ENCODE measurements at places on chromosomes 3 and 15.

DNA sequence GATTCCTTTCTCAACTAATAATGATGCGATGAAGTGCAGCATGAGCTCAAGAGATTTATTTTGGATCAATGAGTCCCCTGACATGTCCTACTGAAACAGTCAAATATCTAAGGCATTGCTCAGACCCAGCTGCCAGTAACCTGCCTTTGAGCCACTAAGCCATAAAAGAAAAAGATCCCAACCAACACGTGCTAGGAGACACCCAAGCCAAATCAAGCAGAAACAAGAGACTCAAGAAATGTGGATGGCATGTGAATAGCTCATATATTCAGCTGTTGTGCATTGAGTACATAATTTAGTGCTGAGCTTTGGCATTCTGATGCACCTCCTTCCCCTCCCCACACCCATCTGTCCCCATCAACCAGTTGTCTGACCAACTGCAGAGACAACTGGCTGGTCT, 29.2 kb downstream of the GJD2 start:
- DNase-seq = no peak

DNA sequence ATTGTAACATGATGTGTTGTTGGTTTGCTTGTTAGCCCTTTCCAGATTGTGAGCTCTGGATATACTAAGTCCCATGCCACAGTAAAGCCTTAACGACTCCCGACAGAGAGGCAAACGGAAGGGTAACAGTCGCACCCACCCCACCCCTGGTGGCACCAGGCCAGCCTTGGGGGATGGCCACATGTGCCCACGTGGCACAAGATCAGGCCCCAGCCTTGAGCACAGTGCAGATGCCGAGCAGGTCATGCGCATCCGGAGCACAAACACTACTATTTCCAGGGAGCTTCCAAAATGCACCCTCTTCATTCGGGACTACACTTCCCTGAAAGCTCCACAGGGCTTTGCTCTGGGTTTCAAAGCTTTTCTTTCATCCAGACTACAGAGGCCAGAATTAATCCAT, 10.7 kb upstream of the HPS3 start:
- no peak for DNase-seq

DNA sequence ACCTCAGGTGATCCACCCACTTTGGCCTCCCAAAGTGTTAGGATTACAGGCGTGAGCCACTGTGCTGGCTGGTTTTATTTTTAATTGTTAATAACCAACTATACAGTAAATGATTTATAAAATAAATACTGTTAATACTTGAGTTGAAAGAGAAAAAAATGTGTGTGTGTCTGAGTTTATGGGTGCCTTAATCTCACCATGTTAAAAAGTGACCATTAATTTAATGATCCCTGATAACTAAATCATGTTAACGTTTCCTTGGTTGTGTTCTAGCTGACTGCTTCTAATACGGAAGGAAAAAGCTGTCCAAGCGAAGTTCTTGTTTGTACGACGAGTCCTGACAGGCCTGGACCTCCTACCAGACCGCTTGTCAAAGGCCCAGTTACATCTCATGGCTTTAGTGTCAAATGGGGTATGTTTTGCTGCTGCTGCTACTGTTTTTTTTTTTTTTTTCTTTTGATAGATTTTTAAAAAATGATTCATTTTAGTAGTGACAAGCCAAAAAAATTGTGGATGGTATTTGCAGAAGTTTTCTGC, 113.5 kb downstream of the GHSR start:
- DNase-seq = no peak

DNA sequence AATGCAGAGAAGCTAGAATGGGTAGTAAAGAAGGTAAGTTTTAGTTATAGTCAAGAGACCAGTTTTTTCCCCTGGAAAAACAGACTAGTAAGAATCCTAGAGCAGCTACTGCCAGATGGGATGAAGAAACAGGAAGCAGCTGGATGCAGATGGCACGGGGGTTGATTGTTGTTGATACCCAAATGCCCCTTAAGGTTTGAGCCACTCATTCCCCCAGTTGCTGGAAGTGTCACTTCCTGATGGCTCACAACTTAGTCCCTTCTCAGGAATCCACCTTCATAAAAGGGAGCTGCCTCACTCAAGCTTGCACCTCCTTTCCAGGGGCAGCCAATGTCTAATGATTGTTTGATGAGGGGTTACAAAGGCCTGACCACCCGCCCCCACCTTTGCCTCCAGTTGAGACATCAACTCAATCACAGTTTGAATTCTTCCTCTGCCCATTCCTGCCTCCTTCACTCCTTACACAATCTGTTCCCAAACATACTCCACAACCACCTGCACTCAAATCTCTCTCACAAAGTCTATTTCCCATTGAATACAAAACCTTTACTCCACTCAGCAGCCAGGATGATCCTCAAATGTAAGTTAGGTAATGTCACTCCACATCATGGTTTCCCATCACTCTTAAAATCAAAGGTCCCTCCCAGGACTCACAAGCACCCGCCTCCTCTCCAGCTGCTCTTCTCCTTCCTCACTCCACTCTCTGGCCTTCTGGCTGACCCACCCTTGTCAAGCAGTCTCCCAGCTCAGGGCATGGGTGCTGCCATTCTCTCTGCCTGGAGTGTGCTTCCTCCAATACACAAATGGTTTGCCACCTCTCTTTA, 450.1 kb upstream of the THBS1 start:
- DNase-seq = no peak

DNA sequence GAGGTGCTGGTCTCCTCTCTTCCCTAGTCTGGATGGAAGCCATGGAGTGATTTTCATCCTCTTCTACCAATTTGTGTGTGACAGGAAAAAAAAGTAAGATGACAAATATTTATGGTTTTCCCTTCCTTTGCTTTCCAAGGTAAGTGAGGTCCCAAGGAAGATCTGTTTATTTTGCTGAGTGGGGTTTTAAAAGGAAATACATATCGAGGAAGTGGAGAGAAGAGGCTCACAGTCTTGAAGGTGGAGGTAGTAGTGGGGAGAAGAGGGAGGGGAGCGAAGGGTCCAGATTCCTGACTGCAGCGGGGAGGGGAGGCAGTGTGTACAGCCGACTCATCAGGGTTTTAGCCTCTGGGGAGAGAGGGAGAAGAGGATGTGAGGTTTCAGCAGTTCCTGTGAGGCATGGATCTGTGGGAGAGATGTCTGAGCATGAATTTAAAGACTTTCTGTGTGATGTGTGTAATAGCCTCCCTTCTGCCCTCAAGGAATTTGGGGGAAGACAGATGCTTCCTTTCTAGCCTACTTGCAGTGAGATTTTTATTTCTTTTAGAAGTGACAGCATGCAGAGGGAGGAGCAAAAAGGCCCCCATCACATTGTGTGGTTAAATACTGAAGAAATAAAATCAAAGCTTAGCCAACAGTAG, 272.4 kb downstream of the THRB start:
- no peak for DNase-seq
